ENCODE measurements at places on chromosomes 3 and 15.

DNA sequence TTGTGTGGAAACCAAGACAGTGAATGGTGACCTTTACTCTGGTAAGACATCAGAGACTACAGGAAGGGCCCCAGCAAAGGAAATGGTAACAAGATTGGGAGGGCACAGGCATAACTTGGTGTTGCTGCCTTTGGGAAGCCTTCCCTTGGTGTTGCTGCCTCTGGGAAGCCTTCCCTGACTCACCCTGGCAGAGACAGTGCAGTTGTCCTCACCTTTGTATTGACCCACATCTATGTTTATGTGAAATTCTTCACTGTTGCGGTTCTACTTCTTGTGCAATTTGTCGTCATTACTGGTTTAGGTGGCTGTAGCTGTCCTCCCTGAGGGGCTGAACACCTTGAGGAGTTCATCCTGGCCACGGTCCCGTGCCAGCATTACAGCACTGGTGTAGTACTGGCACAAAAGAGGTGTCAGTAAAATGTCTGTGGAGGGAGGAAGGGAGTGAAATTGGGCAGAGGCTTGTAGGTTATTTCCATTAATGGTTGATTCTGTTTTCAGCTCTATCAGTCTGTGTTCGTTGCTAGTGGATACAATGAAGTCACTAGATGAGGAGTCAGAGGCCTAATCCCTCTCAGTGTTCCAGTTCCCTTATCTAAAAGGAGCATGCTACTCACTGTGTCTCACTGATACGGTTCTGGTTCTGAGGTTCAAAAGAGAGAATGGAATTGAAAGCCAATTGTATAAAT, 21.6 kb downstream of the IFT122 start:
- DNase-seq = no peak

GRCh38 chr3:42262525-42262924, 3.5 kb downstream of the CCK start:
- no peak for DNase-seq

DNA sequence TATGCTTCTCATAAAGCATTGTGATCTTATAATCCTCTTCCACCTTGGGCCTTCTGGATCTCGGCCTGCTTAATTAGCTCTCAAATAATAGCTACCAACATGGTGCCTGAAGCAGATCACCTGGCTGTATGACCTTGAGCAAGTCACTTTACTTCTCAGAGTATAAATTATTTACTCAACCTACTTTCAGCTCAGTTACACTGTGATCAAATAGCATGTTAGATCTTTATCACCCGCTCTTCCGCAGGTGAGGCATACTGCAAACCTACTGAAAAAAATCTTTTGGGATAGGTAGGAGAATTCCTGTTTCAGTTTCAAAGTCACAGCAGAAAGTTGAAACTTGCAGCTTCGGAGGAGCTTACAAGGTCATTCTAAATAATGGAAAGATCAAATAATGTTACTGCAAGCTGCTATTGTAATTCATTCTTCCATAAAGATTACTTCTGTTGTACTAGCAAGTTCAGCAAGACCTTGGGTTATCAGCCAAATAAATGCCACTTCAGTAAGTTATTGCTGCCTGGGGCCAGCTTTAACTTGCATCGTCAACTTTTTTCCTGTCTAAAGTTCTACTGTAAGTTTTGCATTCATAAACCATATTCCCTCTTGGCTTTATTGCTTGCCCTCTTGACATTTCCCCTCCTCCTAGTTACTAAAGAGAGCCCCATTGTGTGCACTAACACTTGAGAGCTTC, 268.4 kb upstream of the ATP11B start:
- no peak for DNase-seq

- no peak for DNase-seq
These were observed 160.1 kb upstream of the SATB1 start for GRCh38 chr3:18585004-18585968.

GRCh38 chr15:95111969-95112368, 880.6 kb downstream of the MCTP2 start:
- DNase-seq = no peak

- no peak for DNase-seq
These were observed 729.9 kb downstream of the MECOM start for GRCh38 chr3:168933614-168934013.

GRCh38 chr3:195897081-195897852, 11.1 kb downstream of the TNK2 start:
- DNase-seq = no peak

GRCh38 chr15:62426387-62426956, 261.4 kb upstream of the C2CD4B start:
- DNase-seq = no peak

- no peak for DNase-seq
These were observed 163.5 kb upstream of the EOMES start for GRCh38 chr3:27885641-27886040.

- no peak for DNase-seq
These were observed 28.7 kb downstream of the RPSA start for GRCh38 chr3:39435006-39435748.

DNA sequence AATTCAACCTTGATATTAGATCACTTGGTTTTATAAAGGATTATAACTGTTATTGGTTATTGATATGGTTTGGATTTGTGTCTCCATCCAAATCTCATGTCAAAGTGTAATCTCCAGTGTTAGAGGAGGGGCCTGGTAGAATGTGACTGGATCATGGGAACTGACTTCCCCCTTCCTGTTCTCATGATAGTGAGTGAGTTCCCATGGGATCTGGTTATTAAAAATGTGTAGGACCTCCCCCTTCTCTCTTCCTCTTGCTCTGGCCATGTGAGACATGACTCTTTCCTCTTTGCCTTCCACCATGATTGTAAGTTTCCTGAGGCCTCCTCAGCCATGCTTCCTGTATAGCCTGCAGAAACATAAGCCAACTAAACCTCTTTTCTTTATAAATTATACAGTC, 136.0 kb upstream of the UBE2E2 start:
- DNase-seq = no peak

DNA sequence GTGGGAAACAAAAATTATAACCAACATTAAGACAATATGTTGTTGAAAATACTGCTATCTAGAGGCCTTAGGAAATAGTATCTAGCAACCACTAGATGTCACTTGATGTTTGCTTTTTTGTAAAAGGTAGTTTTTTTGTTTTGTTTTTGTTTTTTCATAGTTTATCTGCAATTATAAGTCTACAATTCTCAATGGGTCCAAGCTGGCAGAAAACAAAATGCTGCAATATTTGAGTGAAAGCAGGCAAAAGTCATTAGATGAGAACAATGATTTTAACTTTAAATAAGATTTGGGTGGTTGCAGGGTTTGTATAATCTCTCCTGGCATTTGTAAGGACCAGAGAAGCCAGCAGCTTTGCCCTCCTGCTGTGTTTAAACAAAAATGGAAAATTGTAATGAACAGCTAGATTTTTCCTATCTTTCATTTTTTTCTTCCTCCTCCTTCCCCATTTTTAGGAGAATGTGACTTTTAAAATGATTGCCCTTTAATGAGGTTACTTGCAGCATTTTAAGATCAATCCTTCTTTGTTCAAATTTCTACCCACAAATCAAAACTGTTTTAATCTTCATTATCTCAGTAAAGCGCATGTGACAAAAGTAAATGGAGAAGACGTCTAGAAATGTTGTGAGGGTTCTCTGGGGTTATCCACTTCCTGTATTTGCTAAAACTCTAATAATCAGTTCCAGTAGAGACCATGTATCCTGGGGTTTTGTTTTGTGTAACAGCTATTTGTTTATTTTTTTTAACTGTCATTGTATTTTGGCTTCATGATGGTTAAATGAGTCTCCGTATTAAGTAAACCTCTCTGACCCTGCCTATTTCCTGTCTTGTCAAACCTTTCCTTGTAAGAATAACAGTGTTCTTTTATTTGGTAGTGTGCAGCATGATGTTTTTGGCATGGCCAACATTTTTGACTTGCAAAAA, 27.3 kb downstream of the DUT start:
- DNase-seq = no peak

GRCh38 chr3:108088697-108089096, 2.1 kb downstream of the CD47 start:
- DNase-seq = no peak

- no peak for DNase-seq
These were observed 1.5 kb downstream of the PTPN9 start for GRCh38 chr15:75577401-75578172.

DNA sequence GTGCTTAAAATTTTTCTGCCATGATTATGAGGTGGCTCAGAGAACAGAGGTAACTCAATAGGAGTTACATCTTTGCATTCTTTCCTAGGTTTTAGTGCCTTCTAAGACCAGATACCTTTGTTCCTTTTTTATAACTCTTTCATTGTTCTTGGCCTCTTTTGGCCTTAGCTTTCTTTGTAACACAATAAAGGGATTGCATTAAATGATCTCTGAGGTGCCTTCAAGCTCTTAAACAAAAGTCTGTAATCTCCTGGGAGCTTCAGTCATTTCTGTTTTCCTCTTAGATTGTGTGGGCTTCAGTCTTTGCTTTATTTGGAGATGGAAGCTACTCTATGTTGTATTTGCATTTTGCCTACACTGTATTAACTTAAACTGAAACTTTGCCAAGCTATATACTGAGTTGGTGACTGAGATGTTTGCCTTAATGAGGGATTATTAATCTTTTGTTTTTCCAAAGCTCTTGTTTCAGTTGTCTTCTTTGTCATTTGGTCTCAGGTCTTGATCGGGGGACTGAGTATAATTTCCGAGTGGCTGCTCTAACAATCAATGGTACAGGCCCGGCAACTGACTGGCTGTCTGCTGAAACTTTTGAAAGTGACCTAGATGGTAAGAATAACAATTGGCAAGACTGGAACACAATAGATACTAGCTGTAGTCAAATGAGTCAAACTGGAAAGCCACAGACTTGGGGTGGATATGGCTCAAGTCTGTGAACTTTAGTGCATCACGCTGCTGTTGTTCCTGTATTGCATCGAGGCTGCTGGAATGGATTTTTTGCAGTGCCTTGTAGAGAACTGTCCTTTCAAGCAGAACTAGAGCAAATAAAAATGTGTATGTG, 110.3 kb downstream of the HCN4 start:
- no peak for DNase-seq

DNA sequence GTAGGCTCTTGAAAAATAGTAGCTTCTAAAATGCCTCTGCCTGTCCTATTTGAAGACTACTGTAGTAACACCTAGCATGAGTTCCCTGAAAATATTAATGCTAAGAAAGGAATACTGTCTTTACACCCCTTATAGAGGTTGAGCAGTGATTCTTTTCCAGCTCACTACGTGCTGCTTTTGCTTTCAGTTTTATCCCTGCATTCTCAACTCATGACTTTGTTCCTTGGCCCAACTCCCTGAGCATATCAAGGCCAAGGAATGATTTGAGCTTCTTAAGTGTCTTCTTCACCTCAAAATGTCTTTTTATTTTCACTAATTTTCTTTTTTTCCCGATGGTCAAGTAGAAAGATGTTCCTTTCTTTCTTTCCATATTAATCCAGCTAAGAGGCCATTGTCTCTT, 16.5 kb upstream of the P2RY13 start:
- DNase-seq = no peak

- DNase-seq = no peak
These were observed 46.3 kb downstream of the GASK1A start for GRCh38 chr3:43025423-43025822.

DNA sequence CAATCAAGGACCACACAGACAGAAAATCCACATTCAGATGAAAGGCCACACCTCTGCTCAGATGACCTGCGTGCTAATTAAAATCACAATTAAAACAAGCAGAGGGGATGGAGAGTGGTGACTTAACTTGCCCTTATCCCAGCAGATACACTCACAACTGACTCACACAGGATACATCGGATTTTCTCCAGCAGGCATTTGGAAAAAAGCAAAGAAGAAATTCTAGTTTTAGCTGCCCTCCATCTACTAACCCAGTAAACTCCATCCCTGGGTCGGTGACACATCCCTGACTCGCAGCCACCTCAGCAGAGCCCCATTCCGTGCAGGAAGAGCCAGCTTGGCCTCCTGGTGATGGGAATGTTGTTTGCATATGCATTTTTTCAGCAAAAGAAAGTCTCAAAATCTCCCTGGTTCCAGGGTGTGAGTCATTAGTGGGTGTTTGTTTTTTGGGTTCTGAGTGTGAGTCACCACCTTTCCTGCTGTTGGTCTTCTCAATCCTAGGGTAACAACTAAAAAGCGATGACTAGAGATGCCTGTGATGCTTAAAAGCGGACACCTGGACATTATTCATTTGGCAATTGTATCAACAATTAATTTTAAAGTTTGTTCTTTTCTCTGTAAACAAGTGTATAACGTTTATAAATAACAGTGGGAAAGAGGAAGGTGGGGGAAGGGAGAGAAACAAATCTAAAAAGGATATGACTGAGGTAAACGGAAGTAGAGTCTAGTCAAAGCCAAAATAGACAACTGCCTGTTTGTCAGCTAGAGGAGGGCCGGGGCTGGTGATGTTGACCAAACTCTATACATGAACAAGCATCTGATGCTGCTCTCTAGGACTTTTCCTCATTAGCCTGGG, 49.8 kb upstream of the SLC4A7 start:
- DNase-seq = peak; percentile 13

- no peak for DNase-seq
These were observed 68.1 kb upstream of the CTNNB1 start for GRCh38 chr3:41131224-41131623.

GRCh38 chr3:4985330-4986174, 6.3 kb downstream of the BHLHE40 start:
- DNase-seq = no peak

DNA sequence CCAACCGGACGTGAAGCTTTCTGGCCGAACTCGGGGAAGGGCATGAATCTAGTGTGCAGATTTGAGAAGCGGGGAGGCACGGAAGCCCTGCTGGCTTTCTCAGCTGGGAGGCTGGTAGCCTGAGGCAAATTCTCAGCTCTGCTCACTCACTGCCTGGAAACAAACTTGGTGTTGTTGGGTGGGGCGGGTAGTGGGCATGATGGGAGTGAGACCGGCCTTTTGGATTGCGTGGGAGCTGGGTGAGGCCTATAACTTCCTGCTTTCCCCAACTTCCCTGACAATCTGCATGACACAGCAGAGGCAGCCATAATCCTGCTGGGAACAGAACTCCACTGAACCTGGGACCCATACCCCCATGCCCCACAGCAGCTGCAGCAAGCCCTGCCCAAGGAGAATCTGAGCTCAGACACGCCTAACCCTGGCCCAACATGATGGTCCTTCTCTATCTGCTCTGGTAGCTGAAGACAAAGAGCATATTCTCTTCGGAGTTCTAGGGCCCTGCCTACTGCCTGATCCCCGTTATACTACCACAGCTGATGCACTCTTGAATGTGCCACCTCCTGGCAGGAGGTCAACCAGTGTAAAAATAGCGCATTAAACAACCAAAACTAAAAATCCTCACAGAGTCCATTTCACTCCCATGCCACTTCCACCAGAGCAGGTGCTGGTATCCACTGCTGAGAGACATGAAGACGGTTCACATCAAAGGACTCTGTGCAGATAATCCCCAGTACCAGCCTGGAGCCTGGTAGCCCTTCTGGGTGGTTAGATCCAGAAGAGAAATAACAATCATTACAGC, 44.7 kb downstream of the CEP70 start:
- no peak for DNase-seq

GRCh38 chr15:63981596-63982320, 64.5 kb downstream of the DAPK2 start:
- no peak for DNase-seq

DNA sequence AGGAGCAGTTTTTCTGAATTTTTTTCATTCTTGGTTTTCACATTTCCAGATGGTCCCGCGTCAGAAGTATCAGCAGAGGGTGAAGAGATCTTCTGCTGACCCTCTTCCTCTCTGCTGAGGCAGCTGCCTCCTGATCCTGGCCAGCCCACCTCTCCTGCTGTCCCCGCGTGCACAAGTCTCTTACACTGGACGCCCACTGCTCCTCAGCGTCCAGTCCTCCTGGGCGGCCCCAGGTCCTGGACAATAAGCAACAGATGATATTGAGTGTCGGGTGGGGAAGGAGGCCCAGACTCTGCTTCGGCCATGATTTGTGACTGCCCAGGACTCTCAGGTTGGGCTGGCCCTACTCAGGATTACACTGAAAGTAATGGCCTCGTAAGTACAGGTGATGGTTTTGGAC, 50.1 kb downstream of the KLHL25 start:
- DNase-seq = no peak
